ENCODE measurements at places on chromosomes 7 and 10.

GRCh38 chr10:98446151-98446660 is 529 bp downstream of the HPS1 start:
- no peak for DNase-seq

DNA sequence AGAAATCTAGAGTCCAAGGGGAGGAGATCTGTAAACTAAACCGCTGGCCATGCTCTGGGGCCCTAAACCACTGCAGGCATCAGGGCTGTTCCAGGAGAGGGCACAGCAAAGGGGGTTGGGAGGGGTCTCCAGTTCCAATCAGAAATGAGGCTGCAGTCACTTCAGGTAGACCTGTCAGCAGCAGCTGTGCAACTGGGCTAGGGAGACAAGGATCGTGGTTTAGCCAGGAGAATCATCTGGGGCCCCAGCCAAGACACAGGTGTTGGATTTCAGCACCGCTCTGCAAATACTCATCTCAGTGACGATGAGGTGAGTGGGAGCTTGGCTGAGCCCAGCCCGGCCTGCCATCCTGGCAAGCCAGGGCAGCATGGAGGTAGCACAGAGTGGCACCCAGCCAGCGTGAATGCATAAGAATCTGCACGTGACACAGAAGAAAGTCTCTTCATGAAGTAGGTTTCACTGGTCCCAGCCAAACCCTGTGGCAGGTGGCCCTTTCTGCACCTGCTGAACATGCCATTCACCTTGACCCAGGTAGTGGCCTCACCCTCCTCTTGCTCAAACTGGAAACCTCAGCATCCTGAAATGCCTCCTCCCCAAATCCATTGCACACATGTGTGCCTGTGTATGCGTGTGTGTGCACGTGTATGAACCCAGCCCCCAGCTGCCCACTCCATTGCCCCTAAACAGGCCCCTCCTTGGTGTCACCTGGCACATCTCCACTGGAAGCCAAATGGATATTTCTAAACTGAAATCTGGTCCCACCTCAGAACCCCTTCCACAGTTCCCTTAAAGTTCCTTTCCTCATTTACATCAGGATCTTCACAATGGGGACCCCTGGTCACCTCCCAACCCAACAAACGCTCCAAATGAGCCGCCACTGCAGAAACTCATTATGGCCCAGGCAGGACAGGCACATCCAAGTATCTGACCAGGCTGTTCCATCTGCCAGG is 9.6 kb downstream of the GPRIN2 start:
- DNase-seq: no peak

DNA sequence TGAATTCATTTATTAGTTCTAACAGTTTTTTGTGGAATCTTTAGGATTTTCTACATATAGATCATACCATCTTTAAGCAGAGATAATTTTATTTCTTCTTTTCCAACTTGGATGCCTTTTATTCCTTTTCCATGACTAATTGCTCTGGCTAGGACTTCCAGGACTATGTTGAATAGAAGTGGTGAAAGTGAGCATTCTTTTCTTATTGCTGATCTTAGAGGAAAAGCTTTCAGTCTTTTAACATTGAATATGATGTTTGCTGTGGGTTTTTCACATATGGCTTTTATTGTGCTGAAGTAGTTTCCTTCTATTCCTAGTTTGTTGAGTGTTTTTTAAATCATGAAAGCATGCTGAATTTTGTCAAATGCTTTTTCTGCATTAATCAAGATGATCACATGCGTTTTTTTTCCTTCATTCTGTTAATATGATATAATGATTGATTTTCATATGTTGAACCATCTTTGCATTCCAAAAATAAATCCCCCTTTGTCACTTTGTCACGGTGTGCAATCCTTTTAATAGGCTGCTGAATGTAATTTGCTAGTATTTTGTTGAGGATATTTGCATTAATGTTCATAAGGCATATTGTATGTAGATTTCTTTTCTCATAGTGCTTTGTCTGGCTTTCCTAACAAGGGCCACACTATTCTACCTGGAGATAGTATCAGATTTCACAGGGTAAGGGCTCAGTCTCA is 92.9 kb downstream of the ZNF467 start:
- no peak for DNase-seq

GRCh38 chr10:116255886-116256751 is 16.9 kb downstream of the GFRA1 start:
- DNase-seq: no peak
